Omental fat pad (tissue), 4 donors: ENCODE measurements at places on chromosomes 4 and X. TPM values are rescaled to one million over a fixed set of nuclear protein-coding genes. Genes with fewer than 3 reads are reported as not detected.

DNA sequence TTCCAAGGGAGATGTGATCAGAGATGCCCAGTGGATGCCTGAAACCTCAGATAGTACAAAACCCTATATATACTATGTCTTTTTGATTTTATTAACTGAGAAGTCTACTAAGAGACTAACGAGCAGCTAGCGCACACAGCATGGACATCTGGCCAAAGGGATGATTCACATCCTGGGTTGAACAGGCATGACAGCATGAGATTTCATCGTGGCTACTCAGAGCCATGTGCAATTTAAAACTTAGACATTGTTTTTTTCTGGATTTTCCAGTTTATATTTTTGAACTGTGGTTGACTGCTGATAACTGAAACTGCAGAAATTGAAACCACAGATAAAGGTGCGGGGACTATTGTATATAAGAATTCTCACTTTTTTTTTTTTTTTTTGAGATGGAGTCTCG, 2252.9 kb upstream of the AGA start:
- no peak for DNase-seq

GRCh38 chr4:98664959-98665358, 6.5 kb upstream of the TSPAN5 start:
- DNase-seq = no peak

GRCh38 chr4:40309250-40309774, 25.8 kb upstream of the CHRNA9 start:
- DNase-seq = peak; percentile 99

Gene RBM46
- total RNA-seq = not detected

Gene TCEAL6
- 9.7 TPM for total RNA-seq

DNA sequence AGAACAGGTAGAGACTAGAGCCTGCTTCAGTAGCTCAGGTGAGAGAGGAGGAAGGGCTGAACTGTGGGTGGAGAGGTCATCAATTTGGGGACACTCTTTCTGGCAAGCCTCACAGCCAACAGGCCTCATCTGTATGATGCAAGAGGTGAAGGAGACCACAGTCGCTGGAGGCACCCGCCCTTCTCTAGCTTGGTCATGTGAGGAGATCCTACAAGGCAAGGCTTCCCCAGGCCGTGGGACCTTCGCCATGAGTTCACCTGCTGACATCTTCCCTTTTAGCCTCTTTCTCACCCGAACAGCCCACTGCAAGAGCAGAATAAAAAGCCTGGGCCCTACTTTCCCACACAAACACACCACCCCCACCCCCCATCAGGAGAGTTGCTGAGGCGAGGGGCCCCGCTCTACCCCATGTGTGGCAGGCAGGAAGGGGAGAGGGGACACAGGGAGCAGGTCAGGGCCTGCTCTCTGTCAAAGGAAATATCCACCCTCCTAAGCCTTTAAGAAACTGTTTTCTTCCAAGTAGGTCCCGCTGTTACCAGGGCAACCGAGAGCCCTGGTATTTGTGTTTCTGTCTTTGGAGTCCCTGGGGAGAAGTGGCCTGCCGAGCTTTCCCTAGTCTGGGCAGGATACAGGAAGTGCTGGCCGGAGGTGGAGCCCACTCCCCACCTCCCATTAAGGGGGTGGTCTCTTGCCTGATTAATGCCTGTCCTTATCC, 8.1 kb downstream of the RTL5 start:
- no peak for DNase-seq

Gene TRPC3
- total RNA-seq = 2.7 TPM

- DNase-seq = no peak
Observed at GRCh38 chr4:97432551-97432950, 710.7 kb downstream of the STPG2 start.

DNA sequence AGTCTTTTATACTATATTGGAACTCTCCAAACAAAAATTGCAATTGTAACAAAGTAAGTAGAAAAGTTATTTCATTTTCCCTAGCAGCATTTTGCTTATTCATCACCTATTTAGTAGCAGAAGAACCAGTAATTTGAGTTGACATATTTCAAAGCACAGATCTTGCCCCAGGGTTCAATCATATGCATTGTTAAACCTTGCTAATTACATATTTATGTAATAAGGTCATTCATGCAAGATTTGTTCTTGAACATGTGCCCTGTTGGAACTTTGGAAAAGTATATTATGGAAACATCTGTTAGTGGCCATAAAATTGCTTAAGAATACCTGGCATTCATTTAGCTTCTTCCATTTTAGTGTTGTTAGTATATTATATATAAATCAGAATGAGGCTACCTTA, 191.7 kb downstream of the TLL1 start:
- DNase-seq = no peak

- DNase-seq = no peak
Observed at GRCh38 chrX:107541244-107541643, 87.1 kb upstream of the PRPS1 start.

GRCh38 chr4:70601422-70602039, 9.5 kb downstream of the AMBN start:
- no peak for DNase-seq

DNA sequence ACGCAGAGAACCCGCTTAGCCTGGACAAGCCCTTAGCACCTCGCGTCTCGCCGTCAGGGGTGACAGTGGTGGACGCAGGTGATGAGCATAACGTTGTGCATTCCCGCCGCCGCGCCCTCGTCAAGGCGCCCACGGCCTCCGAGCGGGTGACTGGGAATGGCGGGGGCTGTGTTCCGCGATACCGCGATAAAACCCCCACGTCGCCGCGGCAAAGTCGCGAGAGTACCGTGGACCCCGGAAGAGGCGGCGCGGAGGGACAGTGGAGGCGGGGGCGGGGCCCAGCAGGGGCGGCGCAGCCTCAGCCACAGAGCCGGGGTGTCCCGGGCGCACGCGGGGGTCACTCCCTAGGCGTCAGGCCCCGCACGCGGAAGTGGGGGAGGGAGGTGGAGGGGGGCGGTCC, 53.8 kb downstream of the ZFYVE28 start:
- DNase-seq = no peak

- DNase-seq = peak; percentile 27
Observed at GRCh38 chrX:12210196-12210815, 72.0 kb downstream of the FRMPD4 start.

GRCh38 chrX:152913910-152914309, 16.0 kb downstream of the ZNF185 start:
- DNase-seq = no peak

GRCh38 chrX:49226946-49227345, 6.2 kb downstream of the CACNA1F start:
- no peak for DNase-seq

Gene ALB
- total RNA-seq = not detected

Gene EXOSC9
- 12.6 TPM for total RNA-seq
